Mammary microvascular endothelial cell (primary cell): ENCODE measurements at places on chromosomes 11 and 22. TPM values are rescaled to one million over a fixed set of nuclear protein-coding genes. Genes with fewer than 3 reads are reported as not detected.

Gene DGCR6
- total RNA-seq = 0.10 and 0.27 TPM in 2 replicates

Gene KIAA1671
- total RNA-seq = 29.1 and 30.2 TPM in 2 replicates

Gene OR5B12
- not detected in 2 replicates for total RNA-seq

Gene KRTAP5-11
- total RNA-seq = not detected in 2 replicates

Gene PHF21B
- total RNA-seq = not detected in 2 replicates

Gene NLRP10
- not detected in 2 replicates for total RNA-seq

Gene JHY
- total RNA-seq = 1.2 and 1.7 TPM in 2 replicates

Gene NRIP3
- total RNA-seq = 8.2 and 9.2 TPM in 2 replicates

Gene DRD2
- not detected in 2 replicates for total RNA-seq

Gene KDM4D
- total RNA-seq = 0.64 and 1.4 TPM in 2 replicates

Gene KCTD14
- total RNA-seq = 1.4 and 1.6 TPM in 2 replicates

Gene PRG3
- not detected in 2 replicates for total RNA-seq

Gene CDC42EP1
- 79.8 and 81.1 TPM in 2 replicates for total RNA-seq
